ENCODE measurements at places on chromosomes 6 and 20.

DNA sequence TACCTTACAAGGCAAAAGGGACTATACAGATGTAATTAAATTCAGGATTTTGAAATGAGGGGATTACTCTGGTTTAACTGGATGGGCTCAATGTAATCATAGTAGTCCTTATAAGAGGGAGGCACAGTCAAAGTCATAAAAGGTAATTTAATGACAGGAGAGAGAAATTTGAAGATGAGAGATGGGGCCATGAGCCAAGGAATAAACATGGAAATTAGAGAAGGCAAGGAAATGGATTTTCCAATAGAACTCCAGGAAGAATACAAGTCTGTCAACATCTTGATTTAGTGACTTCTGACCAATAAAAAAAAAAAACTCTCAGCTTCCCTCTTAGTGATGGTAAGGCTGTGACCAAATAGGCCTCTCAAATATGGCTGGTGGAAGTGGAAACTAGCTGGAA is 101.9 kb upstream of the BEND3 start:
- no peak for DNase-seq

DNA sequence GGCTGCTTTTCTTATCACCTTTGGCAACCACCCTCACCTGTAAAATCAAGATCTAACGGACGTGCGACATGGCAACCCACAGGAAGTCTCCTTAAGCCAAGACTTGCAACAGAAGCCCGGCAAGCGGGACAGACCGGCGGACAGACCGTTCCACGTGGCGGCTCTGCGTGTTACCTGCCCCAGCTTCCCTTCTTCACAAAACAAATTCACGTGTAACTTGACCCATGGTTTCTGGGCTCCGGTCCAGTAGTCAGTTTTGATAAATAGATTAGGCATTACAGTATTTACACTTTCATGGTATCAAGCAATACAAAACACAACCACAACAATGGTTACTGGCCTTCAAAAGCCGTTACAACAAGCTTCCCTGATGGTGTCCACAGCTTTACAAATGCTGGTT is 133.8 kb downstream of the PRND start:
- DNase-seq, result no peak

- DNase-seq, result no peak
These were observed 8.9 kb downstream of the REV3L start for GRCh38 chr6:111474106-111474505.

DNA sequence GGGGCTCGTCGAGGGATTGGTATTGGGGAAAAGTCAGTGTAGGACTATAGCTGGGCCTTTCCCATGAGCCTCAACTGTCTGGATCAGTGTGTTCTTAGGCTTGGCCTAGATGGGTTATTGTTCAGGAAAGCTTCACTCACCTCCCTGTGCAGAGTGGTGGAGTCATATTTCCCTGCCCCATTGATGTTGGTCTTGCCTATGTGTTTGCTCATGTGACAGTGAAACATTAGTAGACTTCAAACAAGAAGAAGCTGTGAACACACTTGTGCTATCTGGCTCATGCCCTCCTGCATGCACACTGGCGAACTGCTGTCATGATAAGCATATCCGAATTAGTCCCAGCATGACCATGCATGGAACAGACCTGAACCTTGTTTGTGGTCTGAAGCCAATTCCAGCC is 171.1 kb downstream of the DHX35 start:
- no peak for DNase-seq

DNA sequence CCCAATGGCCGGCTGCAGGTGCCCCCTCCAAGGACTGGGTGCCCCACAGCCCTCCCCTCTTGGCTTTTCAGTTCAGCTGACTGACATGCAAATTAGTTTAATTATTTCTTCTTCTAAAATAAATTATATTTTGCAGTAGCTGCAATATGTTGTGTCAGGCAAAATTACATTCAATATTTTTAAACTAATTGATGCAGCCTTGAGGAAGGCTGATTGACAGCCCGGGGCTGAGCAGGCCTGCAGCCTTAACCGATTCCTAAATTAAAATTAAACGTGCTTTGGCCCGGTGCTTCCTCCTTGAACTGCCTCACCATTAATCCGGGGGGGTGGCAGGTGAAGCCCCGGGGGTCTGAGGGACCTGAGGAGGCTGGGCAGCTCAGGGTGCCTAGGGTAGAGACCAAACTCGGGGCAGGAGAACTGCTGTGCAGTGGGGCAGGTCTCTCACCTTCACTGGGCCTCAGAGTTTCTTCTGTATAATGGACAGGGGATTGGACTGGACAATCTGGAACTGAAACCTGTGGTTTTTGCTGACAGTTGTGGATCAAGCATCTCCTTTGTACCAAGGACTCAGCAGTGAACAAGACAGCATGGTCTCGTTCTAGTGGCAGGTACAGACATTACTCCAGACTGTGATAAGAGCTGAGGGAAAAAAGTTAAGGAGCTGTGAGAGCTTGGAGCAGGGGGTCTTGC is 72.5 kb downstream of the CD40 start:
- no peak for DNase-seq

DNA sequence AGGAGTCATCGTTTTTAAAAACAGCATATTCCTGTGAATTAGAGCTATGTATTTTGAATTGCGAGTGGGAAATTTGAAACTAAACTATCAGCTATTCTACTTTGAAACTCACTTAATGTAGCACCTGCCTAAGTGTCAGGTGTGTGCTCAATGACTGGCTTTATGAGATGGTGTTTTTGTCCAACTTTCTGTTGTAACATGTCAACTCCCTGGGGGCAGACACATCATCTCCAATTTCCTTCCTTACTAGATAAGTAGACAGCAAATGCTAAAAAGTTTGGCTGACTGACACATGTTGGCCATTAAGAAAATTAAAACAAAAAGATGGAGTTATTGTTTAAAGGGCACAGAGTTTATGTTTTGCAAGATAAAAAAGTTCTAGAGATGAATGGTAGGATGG is 226.9 kb downstream of the TFAP2B start:
- no peak for DNase-seq

GRCh38 chr20:63136296-63136695 is 79.6 kb downstream of the YTHDF1 start:
- DNase-seq, result no peak

DNA sequence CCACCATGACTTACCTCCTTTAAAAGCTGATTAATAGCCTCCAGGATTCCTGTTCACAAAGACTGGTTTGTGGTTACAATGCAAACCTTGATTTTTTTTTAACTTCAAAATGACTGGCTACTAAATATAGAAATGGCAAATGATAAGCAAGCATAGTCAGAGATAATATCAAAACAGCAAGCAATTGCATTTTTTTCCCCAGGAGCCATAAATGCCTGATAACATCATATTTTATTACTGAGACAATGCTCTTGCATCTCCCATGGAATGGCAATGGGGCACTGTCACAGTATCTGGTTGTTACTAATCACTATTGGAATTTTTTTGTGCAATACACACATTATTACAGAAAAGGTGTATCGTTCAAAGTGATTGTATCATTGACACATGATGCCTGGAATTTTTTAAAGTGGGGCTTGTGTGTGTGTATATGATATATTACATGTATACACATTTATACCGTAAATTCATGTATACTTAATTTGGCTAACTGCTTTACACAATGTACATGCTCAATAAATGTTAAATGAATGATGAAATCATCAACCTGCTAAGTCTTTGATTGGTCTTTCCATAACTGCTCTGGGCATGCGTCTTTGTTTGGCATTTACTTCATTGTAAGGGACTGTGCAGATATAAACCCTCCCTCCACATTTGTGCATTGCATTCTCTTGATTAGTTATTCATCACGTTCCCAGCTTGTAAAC is 980 bp upstream of the SALL4 start:
- no peak for DNase-seq

GRCh38 chr6:22647719-22648118 is 78.4 kb downstream of the HDGFL1 start:
- no peak for DNase-seq

DNA sequence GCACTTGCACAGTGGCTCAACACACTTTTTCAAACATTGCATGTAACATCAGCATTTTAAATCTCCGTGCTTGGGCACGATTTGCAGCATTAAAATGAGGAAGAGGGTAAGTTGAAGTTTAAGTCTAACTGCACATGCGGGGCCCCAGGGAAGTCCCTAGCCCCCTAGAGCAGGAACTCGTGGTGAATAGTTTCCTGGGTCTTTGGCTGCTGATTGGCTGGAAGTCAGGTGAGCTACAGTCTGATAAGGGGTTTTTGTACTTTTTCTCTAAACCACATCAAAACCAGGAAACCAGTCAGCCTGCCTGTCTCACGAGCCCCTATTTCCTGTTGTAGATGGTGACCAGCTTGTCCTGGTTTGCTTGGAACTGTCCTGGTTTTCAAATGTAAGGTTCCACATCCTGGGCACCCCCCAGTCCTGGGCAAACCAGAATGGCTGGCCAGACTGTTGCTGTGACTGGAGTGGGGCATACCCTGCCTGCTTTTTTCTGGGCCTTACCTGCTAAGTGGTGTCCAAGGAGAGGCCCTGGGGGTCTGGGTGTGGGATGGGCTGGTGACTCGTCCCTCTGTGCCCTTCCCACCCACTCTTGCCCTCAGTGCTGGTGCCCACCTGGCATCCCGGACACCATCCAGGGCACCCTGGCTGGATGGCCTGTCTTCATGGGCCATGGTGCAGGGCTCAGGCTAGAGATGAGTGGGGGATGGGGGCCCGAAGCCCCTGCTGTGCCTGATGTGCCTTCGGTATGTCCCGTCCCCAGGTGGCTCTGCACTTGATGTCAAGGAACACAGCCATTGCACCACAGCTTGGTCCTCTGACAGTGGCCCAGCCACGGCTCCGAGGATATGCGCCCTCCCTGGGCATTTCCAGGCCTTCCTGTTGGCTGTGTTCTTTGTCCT is 31.8 kb downstream of the SUN5 start:
- peak; percentile 77 for DNase-seq

- DNase-seq, result no peak
These were observed 103.6 kb downstream of the KIF13A start for GRCh38 chr6:17883665-17884497.

DNA sequence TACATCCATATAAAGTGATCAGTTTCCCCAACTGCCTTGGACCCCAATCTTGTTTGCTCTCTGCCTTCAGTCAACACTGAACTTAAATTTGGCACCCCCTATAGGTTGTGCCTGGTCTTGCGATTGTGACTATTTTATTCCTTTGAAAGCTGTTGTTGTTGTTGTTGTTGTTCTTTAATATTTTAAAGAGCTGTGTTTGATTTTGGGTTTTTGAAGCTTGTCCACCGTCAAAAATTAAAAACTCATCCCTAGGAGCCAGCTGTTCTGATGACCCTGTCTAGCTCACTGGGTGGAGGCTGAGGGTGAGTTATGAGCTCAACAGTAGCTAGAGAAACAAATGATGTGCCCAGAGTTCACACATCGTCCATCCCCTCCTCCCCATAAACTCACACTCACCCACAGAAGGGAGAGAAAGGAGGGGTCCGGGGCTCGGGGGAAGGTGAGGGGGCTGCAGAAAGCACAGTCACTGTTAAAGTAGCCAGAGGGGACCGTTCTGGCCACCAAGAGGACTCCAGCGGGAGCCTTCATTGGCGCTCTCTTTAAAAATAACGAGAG is 4.0 kb downstream of the SIM1 start:
- DNase-seq, result no peak

DNA sequence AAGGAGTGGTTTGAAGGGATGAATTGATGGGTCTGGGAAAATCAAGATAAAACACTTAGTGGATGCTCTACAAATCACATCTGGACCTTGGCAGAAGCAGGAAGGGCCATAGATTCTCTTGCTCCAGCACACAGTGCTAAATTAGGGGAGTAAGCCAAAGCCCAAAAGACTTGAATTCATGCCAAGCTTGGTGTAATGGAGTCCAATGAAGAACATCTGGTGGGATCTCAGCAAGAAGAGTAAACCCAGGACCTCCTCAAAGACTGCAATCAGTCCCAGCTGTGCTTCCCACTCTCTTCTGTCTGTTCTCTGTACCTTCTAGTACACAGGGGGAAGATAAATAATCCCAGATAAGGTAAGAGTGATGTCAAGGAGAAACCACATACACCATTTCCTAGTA is 683.4 kb downstream of the RNF144B start:
- DNase-seq, result no peak

DNA sequence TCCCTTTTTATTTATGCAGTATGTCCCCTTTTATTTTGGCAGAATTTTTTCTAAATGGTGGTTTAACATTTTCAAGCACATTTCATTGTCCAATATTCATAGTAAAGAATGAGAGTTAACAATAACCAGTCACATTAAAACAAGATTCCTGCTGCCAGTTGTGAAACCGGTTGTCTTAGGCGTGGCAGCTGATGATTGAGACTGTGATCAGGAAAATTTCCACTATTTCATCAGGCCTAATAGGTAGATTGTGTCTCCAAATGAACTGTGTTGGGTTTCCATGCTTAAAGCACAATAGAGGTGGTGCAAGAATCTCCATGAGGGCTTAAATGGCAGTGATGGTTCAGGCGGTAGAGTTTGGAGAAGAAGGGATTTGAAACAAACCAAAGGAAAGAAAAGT is 15.3 kb downstream of the PRDM1 start:
- no peak for DNase-seq

DNA sequence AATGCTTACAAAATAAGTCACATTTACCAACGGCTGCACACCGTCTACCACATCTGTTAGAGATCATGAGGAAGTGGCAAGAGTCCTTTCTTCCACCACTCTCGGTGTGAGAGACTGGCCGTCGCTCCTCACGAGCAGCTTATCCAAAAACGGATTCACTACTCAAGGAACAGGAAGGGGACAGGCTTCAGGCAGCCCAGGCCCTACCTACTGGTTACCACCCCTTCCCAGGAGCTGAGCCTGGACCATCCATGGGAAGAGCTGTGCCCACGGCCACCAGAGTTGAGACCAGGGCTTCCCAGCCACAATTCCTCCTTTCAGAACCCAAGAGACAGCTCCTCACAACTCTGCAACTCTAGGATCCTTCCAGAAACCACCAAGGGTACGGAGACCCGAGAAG is 37.0 kb downstream of the FOXF2 start:
- no peak for DNase-seq

GRCh38 chr20:5354901-5355300 is 38.1 kb upstream of the PROKR2 start:
- DNase-seq, result no peak

- DNase-seq, result no peak
These were observed 13.1 kb downstream of the BMP2 start for GRCh38 chr20:6780433-6781190.

- no peak for DNase-seq
These were observed 35.9 kb upstream of the TOX2 start for GRCh38 chr20:43878776-43879175.

DNA sequence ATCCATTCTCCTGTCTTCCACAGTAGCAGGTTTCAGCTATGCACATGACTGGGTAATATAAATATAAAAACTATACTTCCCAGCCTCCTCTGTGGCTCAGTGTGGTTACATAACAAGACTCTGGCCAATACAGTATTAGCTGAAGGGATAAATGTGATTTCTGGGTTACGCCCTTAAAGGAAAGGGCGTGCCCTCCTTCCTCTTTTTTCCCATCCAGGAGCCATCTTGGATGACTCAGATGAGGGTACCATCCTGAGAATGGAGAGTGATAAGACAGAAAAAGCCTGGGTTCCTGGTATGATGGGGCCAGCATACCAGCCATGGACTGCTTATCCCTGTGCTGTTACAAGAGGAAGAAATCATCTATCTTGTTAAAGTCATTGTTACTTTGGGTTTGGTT is 123.3 kb downstream of the NFATC2 start:
- DNase-seq, result no peak

Data from activated naive CD8-positive, alpha-beta T cell treated with anti-CD3 and anti-CD28 coated beads, Interleukin-2, amount 50 U/mL, for 24 hours (primary cell).